ENCODE measurements at places on chromosomes 3 and 15.

DNA sequence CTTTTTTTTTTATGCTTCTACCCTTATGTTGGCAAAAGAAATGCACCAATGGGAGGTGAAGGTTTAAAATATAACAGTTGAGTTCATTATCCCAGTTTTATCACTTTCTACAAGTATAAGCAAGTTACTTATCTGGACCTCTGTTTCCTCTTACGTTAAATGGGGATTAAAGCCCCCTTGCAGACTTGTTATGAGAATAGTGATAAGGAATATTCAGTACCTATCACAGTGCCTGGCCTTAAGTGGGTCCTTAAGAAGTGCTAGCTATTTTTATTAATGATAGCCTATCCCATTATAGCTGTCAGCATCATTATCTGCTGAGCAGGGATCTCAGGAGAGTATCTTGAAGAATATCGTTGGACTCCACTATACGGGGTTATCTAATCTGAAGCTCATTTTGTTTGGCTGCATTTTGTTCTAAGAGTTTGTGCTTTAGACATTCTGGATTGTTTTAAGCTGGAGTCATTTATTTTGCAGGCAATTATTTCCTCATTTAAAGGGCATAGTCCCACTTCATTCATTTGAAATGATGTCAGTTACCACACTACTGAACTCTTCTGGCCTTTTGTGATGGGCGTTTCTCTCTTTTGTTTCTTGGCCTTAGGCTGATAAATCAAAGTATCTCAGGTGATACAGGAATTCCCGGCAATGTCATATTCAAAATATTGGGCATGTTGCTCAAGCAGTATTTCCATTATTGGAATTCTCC, 28.8 kb downstream of the RAB8B start:
- no peak for DNase-seq

- no peak for DNase-seq
These were observed 80.7 kb downstream of the FMN1 start for GRCh38 chr15:33113666-33114373.

DNA sequence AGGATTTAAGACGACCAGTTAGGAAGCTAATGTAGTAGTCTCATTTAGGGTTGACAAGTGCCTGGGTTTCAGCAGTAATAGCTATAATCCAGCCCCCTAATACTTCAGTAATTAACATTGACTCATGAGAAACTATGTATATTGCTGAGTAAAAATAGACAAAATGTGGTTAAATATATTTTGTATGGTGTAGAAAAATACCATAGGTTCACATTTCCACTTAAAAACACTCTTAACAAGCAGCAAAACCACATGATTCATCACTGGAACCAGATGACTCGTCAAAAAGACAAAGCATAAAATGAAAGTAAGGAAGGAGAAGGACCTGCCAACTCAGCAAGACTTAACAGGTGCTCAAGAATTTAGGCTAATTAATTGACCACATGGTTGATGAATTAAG, 288.9 kb downstream of the EFHB start:
- no peak for DNase-seq

DNA sequence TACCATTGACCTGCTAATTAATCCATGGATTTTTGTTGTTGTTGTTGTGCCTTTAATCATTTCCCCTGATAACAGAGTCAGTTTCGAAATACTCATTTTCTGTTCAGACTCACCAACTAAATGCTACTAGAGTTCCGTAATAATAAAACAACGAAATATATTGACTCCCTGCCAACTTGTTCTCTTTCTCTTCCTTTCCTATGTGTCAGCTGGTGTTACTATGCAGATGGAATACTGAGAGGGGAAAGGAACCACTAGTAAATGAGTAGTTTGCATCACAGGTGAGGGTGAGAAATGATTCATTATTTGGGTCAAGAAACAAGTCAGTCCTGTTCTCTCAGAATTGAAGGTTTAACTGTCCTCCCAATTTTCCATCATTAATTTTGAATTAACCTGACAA, 1027.3 kb downstream of the TUSC7 start:
- no peak for DNase-seq

- no peak for DNase-seq
These were observed 208.7 kb upstream of the CDIN1 start for GRCh38 chr15:36370731-36371112.

GRCh38 chr3:26840272-26840870, 217.8 kb downstream of the LRRC3B start:
- DNase-seq = no peak

GRCh38 chr15:67861983-67862382, 22.1 kb upstream of the RNU6-1 start:
- DNase-seq = no peak

GRCh38 chr3:45273681-45274515, 47.8 kb upstream of the TMEM158 start:
- no peak for DNase-seq

- no peak for DNase-seq
These were observed 114.6 kb downstream of the LRIG1 start for GRCh38 chr3:66386011-66386924.

- DNase-seq = no peak
These were observed 59.3 kb downstream of the RYR3 start for GRCh38 chr15:33369941-33370622.

- DNase-seq = no peak
These were observed 27.4 kb upstream of the CACNA2D3 start for GRCh38 chr3:54094926-54095325.

DNA sequence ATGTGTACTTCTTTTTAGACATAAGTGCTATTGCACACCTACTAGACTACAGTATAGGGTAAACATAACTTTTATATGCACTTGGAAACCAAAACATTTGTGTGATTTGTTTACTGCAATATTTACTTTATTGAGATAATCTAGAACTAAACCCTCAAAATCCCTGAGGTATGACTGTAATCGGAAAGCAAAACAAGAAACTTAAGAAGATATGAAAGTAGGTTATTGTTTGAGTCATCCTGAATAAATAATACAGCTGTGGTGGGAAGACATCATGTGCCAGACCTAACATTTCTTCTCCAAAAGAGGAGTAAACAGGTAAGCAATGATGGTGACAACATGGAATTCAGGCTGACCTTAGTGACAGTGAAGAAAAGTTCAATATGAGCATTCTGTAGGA, 765.5 kb downstream of the OTOL1 start:
- no peak for DNase-seq

DNA sequence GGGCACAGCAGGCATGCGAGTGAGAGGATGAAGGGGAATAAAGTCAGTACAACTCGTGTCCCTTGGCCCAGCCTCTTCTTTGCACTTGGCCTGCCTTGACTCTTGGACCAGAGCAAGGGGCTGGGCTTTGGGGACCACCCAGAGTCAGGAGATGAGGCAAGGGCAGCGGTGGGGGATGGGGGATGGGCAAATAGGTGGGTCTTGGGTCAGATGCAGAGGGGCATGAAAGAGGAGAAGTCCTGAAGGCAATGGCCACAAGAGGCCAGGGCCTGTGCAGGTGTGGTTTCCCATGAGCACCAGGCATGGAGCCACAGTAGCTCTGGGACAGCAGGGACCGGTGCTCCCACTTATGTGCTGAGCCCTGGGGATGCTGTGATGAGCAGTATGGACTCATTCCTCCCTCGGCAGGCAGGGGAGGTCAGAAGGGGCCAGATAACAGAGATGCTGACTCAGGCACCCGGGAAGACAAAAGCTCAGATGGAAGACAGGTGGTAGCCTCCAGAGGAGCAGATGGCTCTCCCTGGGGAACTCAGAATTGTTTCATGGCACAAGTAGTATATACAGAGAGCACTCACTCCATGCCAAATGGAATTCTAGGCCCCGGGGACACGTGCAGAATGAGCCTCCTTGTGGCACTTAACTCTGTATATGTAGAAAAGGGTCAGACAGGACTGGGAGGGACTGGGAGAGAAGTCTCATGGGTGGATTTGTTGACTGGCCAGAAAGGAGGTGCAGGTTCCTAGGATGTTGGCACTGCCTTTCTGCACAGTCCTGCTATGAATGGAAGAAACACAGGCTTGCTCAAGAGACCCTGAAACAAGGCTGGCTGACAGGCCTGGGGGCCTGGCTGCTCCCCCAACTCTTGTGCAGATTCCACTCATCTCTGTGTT, 14.3 kb downstream of the ZBTB47 start:
- DNase-seq = peak; percentile 51

DNA sequence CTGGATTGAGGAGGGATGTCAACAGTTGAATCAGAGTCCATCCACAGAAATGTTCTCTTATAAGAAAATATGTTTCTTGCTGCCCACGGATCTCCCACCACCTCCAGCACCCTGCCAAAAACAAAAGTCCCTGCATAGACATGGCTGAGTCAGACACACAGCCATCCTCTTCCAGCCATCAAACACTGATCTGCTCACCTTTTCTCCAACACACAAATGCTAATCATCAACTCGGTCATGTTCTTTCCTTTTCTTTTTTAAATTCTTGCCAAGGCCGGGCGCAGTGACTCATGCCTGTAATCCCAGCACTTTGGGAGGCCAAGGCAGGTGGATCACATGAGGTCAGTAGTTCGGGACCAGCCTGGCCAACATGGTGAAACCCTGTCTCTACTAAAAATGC, 110.7 kb upstream of the IL12A start:
- DNase-seq = no peak

- no peak for DNase-seq
These were observed 114.5 kb upstream of the TNIK start for GRCh38 chr3:171574556-171575240.

- no peak for DNase-seq
These were observed 54.3 kb upstream of the ST8SIA2 start for GRCh38 chr15:92339361-92339760.

DNA sequence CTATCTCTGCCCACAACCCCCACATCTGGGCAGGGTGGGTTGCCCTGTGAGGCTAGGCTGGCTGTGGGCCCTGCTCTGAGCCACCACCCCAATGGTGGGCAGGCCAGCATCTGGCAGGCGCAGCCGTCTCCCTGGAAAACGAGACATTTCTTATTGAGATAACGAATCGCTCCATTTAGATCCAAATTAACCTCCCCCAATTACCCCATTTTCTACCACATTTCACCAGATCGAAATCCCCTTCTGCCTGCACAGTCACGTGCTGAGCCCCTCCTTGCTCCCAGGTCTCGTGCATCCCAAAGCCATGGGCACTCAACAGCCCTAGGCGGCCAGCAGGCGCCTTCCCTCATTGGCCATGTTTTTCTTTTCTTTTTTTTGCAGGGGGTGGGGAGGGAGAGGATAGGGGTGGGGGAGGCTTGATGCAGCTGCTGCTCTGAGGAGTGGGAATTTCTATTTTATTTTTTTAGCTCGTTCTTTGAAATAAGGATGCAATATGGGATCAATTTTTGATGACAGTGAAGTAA, 53.0 kb upstream of the TMEM115 start:
- DNase-seq = no peak

GRCh38 chr3:13595485-13595884, 46.6 kb downstream of the FBLN2 start:
- DNase-seq = no peak

GRCh38 chr3:4906107-4906621, 73.1 kb upstream of the BHLHE40 start:
- no peak for DNase-seq

DNA sequence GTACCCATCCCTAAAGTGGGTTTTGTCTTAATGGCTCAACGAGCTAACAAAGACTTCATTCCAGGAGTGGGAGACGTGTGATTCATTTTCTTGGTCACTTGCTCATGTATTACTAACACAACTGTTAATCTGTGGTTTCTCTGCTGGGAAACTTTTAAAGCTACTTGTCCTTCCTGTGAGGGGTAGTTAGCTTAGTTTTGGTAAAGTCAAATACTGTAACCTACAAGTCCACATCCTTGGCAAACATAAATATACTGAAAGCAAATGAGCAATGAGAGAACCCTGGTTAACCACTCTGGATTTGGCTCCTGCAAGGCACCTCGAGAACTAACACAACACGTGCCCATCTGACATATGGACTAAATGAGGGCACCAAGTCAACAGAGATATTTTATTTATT, 19.9 kb downstream of the NOX5 start:
- no peak for DNase-seq

DNA sequence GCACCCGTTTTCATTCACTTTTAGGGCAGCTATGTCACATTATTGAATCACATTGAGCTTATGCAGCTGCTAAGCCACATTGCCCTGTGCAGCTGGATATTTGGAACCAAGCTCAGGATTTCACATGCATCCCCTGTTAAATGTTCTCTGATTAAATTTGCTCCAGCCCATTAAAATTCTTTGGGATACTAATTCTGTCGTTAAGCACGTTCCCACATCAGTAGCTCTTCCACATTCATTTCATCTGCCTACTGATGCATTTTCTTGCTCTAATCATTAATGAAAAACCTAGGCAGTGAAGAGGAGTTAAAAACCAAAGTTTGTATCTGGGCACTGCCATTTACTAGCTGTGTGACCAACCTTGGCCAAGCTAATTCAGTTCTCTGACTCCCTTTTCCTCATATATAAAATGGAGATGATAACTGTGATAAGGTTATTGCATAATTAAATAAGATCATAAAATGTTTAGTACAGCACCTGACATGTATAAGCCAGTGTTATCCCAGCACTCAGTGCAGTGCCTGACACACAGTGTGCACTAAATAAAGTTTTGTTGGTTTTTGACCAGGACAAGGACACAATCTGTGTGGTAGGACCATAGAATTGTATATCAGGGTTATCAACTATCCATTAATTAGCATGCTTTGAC, 222.2 kb upstream of the ATP11B start:
- no peak for DNase-seq

GRCh38 chr3:138033202-138033691, 23.3 kb downstream of the CLDN18 start:
- DNase-seq = no peak

DNA sequence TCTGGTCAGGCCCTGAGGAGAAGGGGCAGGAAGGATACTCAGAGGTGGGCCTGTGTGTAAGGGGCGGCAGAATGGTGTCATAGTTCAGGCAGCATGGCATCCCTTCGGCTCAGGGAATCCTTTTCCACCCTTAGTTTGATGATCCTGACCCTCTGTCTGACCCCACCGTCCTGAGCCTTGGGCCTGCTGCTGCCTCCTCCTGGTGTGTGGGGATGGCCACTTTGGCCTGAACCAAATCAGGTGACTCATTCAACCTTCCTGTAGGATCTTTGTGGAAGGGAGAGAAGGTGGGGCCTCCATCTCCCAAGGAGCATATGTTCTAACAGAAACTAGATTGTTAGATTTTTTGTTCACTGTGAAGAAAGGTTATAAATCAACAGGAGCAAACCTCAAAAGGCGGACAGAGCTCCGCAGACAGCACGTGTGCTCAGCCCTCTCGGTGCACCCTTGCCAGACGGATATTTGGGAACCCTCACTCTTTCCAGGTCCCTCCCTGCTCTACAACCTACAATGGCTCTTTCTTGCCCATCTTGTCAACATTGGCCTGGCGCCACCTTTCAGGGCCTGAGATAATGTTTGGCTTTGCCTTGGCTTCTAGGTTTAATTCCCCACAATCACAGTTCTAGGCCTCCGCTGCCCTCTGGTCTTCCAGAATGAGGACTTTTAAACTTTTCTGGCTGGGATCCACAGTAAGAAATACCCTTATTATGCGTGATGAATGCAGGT, 21.7 kb downstream of the THSD4 start:
- DNase-seq = no peak

- DNase-seq = no peak
These were observed 257.7 kb upstream of the AZI2 start for GRCh38 chr3:28606283-28606682.

DNA sequence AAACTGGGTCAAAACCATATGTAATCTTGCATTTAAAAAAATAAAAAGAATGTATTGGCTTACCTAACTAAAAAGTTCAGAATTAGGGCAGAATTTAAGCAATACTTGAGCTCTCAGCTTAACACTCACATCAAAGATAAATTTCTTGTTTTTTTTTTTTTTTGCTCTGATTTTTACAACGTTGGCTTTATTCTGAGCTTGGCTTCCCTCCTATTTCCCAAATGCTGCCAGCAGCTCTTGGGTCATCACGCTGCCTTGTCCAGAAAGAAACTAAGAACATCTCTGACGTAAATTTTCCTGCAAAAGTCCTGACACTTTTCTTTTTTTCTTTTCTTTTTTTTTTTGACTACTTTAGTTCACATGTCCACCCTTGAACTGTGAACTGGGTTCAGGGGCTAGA, 150.6 kb upstream of the TGFBR2 start:
- DNase-seq = no peak
